Posterior vena cava (tissue), 2 donors: ENCODE measurements at places on chromosomes 7 and 10.

GRCh38 chr10:73097305-73097670, 622 bp upstream of the P4HA1 start:
- DNase-seq = no peak

DNA sequence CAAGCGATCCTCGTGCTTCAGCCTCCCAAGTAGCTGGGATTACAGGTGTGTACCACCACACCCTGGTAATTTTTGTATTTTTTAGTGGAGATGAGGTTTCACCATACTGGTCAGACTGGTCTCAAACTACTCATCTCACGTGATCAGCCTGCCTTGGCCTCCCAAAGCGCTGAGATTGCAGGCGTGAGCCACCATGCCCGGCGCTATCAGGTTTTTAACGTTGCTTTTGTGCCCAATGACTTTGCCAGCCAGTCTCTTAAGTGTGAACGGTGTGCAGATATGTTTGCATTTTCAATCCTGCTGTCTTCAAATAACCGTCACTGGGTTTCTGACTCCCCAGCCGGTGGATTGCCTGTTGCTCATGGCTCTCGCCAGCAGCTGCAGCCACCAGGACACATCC, 201.8 kb upstream of the PPP2R2D start:
- DNase-seq = peak; percentile 71

DNA sequence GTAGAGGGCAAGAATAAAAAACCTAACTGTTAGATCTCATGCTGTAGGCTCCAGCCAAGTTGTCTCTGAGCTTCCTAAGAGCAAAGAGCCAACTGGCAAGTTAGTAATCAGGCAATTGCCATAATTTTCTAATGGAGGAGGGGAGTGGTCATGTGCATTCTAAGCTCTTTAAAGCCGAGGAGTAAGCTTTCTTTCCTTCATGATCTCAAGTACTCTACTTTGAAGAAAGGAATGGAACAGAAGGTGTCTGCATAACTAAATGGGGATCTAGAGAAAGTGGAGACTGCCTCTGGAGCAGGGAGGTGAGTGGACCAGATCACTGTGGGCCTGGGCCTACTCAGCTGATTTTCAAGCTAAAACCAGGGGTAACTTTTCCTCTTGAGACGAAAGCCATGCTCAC, 37.7 kb upstream of the TOMM7 start:
- DNase-seq = no peak

- no peak for DNase-seq
Observed at GRCh38 chr7:36605261-36606051, 118.8 kb downstream of the AOAH start.

- DNase-seq = peak; percentile 79
Observed at GRCh38 chr7:85103357-85103756, 83.5 kb downstream of the SEMA3D start.

DNA sequence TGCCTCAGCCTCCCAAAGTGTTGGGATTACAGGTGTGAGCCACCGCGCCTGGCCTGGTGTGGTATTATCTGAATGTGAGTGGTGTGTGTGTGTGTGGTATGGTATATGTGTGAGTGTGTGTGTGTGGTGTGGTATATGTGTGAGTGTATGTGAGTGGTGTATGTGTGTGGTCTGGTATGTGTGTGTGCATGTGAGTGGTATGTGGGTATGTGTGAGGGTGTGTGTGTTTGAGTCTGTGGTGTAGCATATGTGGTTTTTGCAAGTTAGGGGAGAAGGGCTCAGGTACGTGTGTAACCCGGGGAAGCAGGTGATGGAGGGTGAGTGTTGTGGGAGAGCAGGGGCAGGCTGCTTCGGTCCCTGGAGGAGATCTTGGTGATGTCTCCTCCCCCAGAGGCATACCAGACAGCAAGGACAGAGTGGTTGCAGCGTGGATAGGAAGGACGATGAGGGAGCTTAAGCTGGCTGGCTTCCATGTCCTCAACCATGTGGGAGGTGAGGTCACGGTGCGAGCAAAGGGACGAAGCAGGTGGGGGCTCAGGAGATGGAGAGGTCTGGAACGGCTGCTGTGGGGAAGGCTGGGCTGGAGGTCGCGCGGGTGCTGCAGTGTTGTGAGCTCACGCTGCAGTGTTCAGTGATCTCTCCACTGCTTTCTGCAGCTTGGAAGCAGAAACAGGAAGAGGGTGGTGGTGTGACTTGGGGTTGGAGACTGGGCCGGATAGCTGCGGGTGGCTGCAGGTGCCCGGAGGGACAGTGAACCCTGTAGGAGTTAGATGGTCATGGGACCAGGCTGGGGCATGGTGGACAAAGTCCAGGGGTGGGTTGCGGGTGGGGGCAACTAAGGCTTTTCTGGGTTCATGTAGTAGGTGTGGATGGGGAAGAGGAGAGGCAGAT, 5.0 kb downstream of the ZYX start:
- DNase-seq = peak; percentile 73

- DNase-seq = no peak
Observed at GRCh38 chr7:137879357-137880158, 32.8 kb upstream of the DGKI start.

GRCh38 chr7:26198781-26199169, 1.8 kb downstream of the HNRNPA2B1 start:
- DNase-seq = no peak

GRCh38 chr10:49172061-49172776, 16.0 kb downstream of the TMEM273 start:
- DNase-seq = no peak

DNA sequence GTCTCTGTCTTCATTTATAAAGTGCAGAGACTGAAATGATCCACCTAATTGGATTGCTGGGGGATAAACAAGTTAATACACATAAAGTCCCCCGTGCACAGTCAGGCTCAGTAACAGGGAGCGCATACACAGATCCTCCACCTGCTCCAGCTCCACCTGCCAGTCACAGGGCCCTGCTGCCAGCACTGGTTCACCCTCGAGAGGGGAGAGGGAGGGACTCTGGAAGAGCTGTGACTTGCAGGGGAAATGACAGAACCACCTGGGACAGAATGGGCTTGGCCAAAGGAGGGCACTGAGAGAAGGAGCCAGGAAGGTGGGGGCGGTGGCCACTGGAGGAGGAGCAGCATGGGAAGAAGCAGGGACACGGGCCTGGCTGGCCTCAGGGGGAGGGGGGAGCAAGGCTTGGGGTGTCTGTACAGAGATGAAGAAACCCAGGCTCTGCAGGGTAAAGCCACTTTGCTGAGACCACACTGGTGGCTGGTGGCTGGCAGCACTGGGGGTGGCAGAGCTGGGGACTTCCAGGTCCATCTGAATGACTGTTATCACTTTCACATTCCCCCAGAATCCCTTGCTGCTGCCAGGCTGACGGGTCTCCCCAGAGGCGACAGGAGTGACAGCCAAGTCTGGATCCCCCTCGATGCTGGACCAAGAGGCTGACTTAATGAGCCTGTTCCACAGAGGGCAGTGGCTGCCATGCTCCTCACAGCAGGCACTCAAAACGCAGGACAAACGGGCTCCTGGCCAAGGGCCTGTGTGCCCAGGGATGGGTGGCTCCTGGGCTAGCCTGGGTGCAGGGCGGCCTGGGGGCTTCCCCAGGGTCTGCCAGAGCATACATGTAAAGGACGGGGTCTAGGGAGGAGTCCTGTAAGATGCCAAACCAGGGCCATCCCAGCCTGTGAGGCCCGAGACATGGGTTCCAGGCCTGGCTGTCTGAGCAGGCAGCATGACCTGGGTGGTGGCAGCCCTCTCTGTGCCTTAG, 151.1 kb downstream of the SH3PXD2A start:
- no peak for DNase-seq

DNA sequence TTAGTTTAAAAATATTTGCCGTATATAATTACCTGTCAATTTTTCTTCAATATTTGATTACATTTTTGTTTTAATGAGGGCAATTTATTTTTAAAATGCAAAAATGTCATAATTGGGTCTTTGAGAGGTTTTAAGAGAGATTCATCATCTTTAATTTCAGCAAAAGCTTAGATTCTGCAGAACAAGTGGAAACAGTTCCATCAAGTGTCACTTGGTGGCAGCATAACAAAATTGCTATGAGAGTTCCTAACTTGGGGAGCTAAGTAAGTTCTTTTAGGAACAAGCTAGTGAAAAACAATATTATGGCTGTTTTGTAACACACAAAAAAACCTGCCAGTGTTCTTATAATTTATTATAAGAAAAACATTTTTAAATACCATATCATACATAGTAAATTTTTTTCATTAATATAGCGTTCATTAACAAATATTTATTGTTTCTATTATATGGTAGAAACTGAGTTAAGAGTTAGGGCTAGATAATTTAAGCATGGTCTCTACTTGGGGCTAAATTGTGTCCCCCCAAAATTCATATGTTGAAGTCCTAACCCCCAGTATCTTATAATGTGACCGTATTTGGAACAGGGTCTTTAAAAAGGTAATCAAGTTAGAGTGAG, 155.2 kb downstream of the MAGI2 start:
- DNase-seq = no peak

DNA sequence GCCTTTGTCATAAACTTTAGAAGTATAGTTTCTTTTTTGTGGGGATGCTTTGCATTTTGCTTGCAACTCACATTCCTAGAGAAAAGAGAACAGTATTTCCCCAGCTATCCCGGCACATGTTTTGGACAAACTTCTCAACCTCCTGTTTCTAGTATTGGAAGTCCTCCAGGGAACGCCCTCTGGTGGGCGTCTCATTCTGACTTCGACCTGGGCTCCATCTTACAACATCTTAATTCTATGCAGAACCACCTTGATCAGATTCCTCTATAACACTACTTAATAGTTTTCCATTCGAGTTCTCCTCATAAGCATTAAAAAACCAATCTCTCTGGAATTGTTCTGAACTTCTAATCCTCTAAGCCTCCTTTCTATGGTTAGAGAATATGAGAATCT, 139.5 kb upstream of the FZD8 start:
- DNase-seq = no peak

- DNase-seq = no peak
Observed at GRCh38 chr7:93719546-93719945, 145.0 kb upstream of the CALCR start.

- no peak for DNase-seq
Observed at GRCh38 chr10:110110338-110110737, 97.1 kb upstream of the MXI1 start.

- DNase-seq = no peak
Observed at GRCh38 chr7:125254566-125254965, 324.9 kb upstream of the POT1 start.

- no peak for DNase-seq
Observed at GRCh38 chr7:24707988-24708615, 49.2 kb downstream of the GSDME start.

- no peak for DNase-seq
Observed at GRCh38 chr7:44769776-44770294, 21.2 kb downstream of the ZMIZ2 start.

- DNase-seq = no peak
Observed at GRCh38 chr7:50068850-50069551, 24.0 kb downstream of the ZPBP start.

DNA sequence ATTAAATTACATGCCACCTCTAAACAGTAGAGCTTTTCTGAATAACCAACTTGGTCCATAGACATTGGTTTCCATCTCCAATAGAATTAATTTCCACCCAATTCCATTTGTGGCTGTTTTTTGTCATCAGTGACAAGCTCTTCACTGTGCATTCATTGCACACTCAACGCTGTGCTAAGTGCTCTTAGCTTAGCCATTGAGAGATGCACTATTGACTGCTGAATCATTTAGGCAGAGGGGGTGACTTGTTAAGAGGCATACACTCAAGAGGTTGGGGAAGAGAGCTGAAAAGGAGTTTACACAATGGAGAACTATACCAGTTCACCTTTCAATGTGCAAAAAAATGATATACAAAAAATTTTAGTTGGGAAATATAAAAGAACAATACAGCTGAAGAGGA, 31.9 kb upstream of the CBLL1 start:
- DNase-seq = no peak

DNA sequence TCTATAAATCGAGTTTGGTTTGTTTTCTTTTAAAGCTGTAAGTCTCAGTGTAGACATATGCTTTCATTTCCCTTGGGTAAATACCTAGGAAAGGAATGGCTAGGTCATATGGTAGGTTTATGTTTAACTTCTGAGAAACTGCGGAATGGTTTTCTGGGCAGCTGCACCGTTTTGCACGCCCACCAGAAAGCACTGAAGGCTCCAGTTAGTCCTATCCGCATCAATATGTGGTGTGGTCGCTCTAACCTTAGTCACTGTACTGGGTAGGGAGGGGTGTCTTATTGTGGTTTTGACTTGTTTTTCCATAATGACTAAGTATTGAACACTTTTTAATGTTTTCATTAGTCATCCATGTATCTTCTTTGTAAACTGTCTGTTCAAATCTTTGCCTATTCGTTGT, 279.5 kb upstream of the AKR1E2 start:
- no peak for DNase-seq

DNA sequence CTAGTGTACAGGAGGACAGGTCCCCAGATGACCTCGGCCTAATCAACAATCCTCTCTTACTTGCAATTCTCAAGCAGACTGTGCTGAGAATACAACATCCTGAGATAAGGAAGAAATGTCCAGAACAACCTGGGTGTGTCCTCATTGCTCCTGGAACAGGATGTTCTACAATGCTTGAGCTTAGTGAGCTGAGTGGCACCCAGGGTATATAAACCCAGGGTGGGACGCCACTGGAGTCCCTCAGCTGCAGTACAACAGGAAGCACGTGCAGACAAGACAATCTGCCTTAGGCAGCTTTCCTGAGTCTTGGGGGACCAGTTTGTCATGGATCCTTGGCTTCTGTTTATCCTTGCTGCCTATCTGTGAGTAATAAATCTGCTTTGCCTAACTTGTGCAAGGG, 27.7 kb upstream of the SLC25A13 start:
- DNase-seq = no peak

- no peak for DNase-seq
Observed at GRCh38 chr10:88493691-88494483, 89.2 kb downstream of the RNLS start.

- DNase-seq = no peak
Observed at GRCh38 chr7:80600046-80600445, 38.4 kb upstream of the CD36 start.

GRCh38 chr7:114415064-114415989, 712 bp downstream of the FOXP2 start:
- DNase-seq = no peak

DNA sequence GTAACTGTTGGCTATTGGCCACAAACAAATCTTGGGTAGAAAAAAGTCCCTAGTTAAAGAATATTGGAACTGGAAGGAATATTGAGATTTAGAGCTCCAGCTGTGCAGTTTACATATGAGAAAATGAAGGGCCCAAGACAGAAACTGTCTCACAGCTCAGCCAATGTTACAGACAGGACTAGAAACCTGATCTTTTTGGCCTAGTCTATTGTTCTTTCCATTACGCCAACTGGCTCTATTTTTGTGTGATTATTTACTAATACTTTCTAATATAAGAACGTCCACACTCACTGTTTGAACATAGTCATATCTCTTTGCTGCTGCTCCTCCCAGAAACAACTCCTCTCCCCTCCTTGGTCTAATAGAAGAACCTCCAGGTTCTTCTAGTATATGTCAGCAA, 1.2 kb downstream of the WEE2 start:
- no peak for DNase-seq

DNA sequence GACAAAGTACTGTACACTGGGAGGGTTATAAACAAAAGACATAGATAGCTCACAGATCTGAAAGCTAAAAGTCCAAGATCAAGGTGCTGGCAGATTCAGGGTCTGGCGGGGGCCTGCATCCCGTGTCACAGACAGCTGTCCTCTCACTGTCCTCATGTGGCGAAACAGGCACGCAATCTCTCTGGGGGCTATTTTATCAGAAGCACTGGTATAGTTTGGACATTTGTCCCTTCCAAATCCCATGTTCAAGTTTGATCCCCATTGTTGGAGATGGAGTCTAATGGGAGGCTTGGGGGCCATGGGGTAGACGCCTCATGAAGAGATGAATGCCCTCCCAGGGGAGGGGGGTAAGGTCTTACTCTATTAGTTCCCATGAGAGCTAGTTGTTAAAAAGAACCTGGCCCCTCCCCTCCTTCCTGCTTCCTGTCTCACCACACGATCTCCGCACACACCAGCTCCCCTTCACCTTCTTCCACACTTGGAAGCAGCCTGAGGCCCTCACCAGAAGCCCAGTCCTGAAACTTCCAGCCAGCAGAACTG, 72.5 kb upstream of the UCN3 start:
- no peak for DNase-seq
